ENCODE measurements at places on chromosomes 16 and 17.

- no peak for DNase-seq
Measured at GRCh38 chr17:80981062-80981902, 10.4 kb upstream of the CHMP6 start.

GRCh38 chr16:84641643-84642358 lies 6.5 kb upstream of the KLHL36 start:
- DNase-seq = no peak

GRCh38 chr16:56424791-56425438 lies 430 bp downstream of the AMFR start:
- DNase-seq = no peak

GRCh38 chr16:78396046-78396445 lies 296.6 kb downstream of the WWOX start:
- DNase-seq = no peak

DNA sequence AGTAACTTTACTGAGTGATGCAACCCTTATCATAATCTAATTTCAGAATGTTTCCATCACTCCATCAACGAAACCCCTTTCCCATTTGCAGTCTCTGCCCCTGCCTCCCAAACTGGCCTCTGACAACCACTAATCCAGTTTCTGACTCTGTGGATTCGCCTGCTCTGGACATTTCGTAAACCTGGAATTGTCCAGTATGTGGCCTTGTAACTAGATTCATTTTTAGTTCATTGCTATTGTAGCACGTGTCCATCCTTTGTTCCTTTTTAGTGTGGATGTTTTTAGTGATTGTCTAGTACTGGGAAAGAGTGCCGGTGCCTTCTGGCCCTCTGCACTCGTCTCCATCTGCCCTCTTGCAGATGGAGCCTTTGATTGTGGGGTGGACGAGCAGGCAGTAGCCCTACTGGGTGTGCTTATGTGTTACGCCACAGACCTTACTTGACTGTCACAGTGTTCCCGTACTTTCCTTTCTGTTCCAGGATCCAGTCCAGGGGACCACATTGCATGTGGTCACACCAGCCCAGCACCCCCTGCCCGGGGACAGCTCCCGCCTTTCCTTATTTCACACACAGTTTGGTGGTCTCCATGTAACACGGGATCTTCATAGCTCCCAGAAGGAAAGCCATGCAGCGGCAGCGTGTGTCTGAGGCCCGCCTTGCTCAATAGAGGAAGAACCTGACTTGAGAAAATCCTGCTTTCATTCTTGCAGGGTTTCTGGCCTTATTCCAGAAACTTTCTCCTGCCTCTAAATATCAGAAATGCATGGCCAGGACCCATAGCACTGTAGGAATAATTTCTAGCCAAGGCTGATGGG lies 8.8 kb downstream of the KIAA0513 start:
- DNase-seq = no peak

- DNase-seq = no peak
Measured at GRCh38 chr17:81941484-81942166, 4.5 kb upstream of the PYCR1 start.

- DNase-seq = no peak
Measured at GRCh38 chr16:77977339-77977738, 45.0 kb upstream of the CLEC3A start.

GRCh38 chr16:528111-529011 lies 849 bp downstream of the CAPN15 start:
- DNase-seq = no peak

DNA sequence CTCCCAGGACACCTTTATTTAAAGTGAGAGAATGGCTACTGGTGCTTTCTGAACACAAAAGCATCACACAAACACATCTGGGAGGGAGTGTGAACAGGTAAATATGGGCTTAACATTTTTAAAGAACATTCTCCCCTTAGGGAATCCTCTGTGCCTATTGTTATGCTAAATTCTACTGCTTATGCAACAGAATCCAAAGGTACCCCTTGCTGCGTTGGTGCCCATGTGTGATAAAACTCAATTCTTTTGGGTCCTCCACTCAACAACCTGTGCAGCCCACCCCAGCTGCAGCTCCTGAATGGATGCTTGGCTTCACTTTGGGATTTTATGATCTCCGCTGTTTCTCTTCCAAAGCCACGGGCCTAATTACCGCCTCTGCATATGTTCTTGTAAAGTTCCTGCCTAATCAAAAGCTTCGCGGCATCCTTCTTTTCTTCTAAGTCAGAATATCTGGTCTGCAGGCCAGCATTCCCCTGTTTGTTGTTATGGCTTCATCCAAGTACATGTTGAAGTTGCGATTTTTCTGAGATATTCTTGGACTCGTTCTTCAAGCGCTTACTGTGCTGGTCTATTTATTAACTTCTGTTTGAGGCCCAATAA lies 23.9 kb downstream of the RHBDL3 start:
- no peak for DNase-seq

- no peak for DNase-seq
Measured at GRCh38 chr17:76281573-76282371, 16.6 kb downstream of the UBALD2 start.

Measured in cerebellar nuclear complex (tissue), 1 donor.